ENCODE measurements at places on chromosomes 5 and 9. TPM values are rescaled to one million over a fixed set of nuclear protein-coding genes. Genes with fewer than 3 reads are reported as not detected.

GRCh38 chr5:169826618-169827017, 153.7 kb downstream of the INSYN2B start:
- DNase-seq: no peak

DNA sequence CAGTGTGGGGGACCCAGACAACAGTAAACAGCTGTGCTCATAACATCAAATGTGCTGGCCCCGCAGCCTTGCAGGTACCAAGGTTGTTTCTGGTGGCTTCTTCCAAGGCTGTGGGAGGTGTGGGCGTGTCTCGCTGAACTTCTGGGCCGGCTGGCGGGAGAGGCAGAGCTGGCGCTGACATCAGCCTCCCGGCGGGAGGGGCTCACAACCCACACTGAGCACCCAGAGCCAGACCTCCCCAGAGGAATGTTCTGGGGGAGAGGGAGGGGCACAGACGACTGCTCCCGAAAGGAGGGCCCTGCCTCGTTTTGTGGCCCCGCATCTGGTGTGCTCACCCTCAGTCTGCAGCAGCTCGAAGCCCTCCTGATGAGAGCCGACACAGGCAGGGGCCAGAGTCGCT, 6.9 kb upstream of the SLC12A7 start:
- no peak for DNase-seq

DNA sequence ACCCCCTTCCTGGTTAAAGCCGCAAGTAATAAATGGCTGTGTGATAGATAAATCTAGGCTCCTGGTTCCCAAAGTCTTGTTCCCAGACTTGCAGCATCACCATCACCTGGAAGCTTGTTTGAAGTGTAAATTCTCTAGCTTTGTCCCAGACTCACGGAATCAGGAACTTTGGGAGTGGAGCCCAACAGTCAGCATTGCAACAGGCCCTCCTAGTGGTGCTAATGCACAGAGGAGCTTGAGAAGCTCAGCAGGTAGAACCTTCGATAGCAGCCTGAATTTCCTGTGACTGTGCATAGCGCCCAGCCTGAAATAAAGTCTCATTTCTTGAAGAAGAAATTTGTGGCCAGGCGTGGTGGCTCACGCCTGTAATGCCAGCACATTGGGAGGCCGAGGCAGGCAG, 30.3 kb upstream of the MELK start:
- DNase-seq: no peak

DNA sequence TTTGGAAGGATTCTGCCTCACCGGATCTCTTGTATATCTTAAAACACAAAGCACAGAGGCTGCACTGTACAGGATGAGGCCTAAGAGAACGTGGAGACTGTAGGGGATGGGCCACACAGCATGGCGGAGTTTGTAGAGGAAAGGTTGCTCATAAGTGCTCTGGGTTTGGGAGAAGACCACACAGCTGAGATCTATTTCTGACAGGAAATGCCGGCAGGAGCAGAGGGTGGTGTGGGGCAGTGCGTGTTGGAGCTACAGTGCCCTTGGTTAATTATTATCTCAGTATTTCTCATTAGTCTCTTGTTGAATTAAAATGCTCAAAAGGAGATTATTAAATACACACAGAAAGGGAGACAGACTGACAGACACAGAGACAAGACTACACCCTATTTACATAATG, 9.6 kb downstream of the PALM2AKAP2 start:
- peak; percentile 46 for DNase-seq

- no peak for DNase-seq
Measured at GRCh38 chr5:11588803-11589202, 315.4 kb downstream of the CTNND2 start.

DNA sequence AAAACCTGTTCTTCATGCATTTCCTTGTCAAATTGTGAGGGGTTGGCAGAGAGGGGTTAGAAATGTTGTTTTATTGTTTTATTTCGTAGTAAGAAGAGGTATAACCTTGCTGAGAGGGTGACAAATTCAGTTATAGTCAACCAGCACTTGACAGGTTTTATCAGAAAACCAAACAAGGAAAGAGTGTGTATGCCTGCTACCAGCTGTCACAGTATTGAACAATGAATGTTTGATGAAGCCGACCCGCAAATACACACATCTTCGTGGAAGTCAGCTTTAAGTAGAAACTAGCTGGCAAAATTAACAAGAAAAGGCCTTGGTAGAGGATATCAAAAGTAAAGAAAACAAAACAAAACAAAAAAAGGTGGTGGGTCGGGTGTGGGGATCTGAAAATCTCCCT, 214.6 kb upstream of the TLE4 start:
- DNase-seq: no peak

DNA sequence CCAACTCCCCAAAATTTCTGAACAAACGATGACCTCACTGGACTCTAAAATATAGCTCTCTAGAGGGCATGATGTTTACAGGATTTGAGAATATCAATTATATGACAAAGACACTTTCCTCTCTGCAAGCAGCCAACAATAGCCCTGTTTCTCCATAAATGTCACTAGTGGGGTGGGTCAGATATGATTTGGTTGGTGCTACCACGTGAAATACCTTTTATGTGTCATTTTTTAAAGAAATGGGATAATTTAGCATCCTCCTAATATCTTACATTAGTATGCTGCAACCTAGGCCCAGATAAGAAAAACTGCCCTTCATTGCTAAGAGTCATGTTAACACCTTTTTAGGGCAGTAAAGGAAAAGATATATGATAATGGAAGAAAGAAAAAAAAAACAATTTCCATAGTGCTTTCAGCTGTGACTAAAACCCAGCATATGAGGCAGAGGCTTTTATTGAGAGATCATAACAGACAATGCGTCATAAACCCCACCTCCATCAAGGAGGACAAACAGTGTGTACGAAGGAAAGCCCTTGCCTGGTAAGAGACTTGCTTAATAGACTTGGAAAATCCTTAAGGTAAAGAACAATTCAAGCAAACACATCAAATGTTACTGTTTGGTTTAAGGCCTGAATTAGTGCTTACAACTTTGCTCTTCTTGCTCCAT, 372.4 kb upstream of the PAPPA start:
- DNase-seq: no peak

DNA sequence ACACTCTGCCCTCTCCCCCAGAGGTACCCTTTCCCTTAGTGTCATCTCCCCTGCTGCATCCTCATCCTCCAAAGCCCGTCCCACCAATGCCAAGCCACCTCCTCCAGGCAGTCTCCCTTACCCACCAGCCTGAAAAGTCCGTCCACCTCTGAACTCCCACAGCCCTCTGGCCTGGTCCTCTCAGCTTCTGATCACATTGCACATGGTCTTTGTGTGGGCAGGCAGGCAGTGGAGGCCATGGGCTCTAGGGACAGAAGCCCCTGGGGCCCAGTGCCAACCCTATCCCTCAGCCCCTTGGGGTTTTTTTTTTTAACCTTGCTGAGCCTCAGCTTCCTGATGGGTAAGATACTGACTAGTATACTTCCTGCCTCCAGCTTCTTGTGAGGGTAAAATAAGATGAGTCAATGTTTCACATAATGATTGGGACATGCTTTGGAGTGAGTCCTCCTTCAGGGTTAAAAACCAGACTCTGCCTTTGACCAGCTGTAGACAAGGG, 19.4 kb downstream of the CSF1R start:
- DNase-seq: peak; percentile 87

- DNase-seq: peak; percentile 92
Measured at GRCh38 chr9:35907711-35908503, 1.4 kb upstream of the SPAAR start.

DNA sequence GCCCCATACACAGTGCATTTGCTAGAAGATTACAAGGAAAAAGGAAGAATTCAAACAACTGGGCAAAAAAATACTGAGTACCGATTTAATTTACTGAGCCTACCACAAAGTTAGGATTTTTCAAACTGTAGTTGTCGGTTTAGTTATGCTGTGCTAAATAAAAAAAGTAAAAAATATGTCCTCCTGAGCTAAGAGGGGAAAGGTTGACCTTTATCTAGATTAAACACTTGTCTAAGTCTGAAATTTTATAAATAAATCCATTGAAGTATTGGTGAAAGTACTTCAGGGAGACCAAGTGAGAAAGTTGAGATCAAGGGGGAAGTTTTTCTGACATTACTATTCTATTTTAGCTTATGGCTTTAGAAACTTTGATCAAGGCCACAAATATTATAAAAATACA, 19.1 kb upstream of the DAB2 start:
- no peak for DNase-seq

- no peak for DNase-seq
Measured at GRCh38 chr5:77994943-77995342, 218.8 kb upstream of the TBCA start.

GRCh38 chr5:116359592-116359991, 215.0 kb downstream of the SEMA6A start:
- no peak for DNase-seq

GRCh38 chr9:124110307-124110915, 98.8 kb downstream of the LHX2 start:
- DNase-seq: peak; percentile 58

GRCh38 chr9:120212153-120212852, 367.7 kb downstream of the CDK5RAP2 start:
- no peak for DNase-seq

GRCh38 chr9:94083384-94083783, 880 bp upstream of the PTPDC1 start:
- no peak for DNase-seq

- DNase-seq: no peak
Measured at GRCh38 chr5:154238776-154239481, 48.4 kb downstream of the GALNT10 start.

DNA sequence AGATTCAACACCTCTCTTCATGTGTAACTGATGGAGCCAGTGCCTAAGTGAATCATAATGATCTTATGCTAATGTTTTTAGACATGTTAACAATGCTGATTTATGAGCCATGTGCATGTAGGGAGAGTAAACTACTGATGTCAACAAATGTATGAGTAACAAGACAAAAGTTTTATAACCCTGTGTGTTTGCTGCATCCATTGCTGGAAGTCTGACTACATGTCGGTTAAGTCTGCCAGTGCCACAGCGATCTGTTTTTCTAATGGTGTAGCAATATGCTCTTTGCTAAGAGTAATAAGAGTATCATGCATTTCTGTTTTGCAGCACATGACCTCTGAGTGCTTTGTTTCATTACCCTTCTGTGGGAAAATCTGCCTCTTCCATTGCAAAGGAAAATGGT, 26.4 kb upstream of the TMOD1 start:
- DNase-seq: no peak

DNA sequence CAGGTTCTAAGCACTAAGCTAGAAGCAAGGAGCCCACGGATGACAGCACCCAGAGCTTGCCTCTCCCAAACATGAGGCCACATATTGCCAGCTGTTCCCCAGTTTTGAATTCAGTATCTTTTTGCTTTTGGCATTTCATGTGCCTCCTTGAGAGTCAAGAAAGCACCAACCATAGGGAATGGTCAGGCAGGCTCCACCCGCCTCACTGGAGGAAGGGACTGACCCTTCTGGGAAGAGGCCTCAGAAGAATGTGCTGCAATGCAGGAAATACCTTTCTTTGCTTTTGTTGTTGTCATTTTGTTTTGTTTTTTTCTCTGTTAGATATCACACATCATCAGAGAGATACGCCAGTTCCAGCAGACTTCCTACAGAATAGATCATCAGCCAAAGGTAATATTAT, 13.7 kb upstream of the CKMT2 start:
- no peak for DNase-seq

- no peak for DNase-seq
Measured at GRCh38 chr5:19619571-19619970, 368.4 kb downstream of the CDH18 start.

DNA sequence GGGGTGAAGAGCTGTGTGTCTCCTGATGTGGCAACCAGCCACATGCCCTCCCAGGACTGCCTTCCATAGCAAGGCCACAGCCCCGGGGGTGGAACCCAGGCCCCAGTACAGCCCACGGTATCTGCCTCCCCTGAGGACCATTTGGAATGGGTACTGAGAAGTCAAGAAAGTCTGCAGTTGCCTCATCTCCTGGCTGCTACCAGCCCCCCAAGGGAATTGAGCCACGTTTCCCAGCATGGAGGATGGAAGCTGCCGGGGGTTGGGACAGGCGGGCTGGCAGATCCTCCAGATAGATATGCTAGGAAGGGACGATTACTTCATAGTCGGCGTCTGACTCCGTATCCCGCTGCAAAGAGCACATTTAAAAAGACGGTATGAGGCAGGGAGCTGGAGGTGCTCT, 5.5 kb upstream of the DMRT2 start:
- no peak for DNase-seq

DNA sequence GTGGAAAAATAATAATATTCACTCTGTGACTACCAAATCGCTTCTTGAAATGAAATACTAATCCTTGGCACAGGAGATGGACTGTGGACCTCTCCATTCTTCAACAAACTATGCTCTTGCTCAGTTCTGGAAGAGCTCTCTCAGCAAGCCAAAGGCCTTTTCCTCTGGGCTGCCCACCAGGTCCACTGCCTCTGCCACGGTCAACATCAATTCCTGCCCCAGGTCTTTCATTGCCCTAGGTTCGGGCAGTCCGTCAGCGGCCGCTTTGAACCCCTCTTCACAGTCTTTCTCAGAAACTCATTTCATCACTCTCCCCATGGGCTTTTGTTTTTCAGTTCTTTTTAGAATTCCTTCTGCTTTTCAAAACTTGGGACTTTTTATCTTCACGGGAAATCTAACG, 64.9 kb downstream of the GNAQ start:
- DNase-seq: no peak

- DNase-seq: peak; percentile 31
Measured at GRCh38 chr5:59007460-59008063, 424.7 kb downstream of the RAB3C start.

DNA sequence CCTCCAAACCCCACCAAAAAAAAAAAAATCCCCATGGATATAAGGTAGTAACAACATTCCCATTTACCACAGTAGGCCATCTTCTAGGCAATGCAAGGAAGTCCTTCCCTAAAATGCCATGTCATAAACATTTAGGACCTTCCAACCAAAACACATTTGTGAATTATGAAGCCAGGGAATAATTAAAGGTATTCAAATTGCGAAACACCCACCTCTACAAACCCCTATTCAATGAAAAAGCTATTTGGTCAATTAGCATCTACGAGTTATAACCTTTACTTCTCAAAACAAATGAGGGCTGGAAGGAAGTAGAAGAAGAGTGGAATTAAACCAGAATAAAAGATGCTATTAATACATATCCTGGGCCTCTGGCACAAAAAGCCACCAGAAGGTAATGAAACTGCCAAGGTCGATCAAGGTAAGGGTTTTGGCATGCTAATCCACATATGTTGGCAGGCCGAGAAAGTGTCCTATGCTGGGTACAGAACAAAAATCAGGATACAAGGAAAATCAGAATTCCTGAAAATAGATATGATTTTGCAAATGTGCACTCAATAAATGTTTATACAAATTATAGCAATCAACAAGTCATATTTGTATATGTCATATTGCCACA, 47.7 kb downstream of the MTMR12 start:
- no peak for DNase-seq

The ARL10 gene
- total RNA-seq: 1.4 TPM

The LCN2 gene
- not detected for total RNA-seq

The CAMK2A gene
- 1.1 TPM for total RNA-seq

The IQGAP2 gene
- total RNA-seq: 0.24 TPM

The BHMT2 gene
- total RNA-seq: not detected

The TMEM174 gene
- not detected for total RNA-seq

The FAM151B gene
- total RNA-seq: 2.7 TPM

The PCDHGA2 gene
- 7.0 TPM for total RNA-seq

The FGF10 gene
- total RNA-seq: not detected

The MCCC2 gene
- total RNA-seq: 51.3 TPM

The PCYOX1L gene
- 6.2 TPM for total RNA-seq

The C9 gene
- total RNA-seq: not detected

The IFNA7 gene
- not detected for total RNA-seq

Data from RPMI7951 (cell line).